ENCODE measurements at places on chromosomes 3 and 15.

DNA sequence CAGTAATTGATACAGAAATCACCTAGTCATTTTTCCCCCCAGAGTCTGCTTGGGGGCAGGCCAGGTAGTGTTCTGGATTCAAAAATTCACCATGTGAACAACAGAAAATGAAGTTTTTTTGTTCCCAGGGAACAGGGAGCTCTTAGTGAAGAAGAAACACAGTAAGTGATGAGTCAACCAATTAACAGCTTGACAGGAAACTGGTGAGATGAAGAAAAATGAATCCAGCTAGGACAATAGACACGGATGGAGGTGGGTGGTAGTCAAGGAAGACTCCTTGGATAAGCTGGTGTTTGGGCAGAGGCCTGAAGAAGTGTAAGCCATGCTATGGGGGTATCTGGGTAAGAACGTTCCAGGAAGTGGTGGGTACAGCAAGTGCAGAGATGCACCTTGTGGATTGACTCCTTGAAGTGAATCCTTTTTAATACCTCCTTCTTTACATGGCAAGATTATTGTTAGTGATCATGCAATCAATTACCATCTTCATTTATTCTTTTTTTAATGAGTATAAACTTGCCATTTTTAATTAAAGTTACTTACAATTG lies 339.9 kb upstream of the RGMA start:
- DNase-seq = no peak

DNA sequence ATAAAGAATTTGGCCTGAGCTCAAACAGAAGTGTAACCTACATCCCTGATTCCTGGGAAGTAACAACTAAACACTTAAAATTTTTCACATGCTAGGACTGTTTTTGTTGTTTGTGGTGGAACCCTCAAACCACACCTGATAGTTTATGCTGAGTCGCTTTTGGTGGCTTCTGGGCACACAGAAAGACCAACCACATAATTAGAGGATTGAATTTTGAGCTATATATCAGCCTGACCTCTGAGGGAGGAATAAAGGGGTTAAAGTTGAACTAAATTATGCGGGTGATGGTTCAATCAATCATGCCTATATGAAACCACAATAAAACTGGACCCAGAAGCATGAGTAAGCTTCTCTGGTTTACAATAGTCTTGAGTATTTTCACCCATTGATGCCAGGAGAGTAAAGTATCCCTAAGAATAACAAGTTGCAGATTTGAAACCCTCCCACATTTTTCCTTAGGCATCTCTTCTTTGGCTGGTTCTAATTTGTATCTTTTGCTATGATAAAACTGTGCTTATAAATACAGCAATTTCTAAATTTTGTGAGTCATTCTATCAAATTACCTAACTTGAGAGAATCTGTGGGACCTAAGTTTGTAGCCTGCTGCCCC lies 1304.5 kb upstream of the GBE1 start:
- DNase-seq = no peak

DNA sequence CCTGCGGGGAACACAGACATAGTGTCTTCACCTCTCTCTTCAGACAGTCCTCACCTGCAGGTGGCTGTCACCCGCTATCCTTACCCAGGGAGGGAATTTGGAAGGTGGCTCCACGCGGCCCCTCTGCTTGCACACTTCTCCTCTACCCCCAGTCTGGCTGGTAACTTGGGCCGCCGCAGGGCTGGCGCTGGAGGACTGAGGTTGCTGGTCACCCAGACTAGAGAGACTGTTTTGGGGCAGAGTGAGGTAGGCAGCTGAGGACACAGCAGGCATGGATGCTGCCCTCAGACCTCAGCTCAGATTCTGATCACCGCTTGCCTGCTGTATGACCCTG lies 12.6 kb upstream of the IQSEC1 start:
- DNase-seq = no peak

DNA sequence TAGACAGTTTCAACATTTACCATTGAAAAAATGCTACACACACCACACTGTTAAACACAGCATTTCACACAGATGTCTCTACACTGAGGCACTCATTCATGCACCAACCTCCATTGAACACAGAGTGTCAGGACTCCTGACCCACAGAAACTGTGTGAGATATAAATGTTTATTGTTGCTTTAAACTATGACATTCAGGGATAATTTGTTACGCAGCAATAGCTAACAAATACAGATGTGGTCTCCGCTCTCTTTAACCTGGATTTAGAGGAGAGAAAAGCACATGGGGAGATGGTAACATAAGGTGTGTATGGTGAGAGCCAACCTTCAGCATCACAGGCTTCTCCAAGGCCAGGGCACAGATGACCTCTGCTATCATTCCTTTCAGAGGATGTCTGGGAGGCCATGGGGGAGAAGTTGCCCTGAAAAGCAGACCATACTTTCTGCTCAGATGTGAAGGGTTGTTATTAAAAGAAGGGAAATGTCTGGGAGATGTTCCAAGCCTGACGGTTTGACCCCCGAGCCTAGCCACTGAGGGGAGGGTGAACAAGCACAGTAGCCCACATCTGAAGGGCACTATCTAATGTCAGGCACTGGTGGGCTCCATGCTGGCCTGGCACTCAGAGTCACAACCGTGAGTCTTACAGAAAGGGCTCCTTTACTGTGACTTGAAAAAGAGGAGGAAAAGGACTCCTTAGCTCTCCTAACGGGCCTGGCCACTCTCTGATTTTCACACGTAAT lies 284.5 kb upstream of the TLE3 start:
- no peak for DNase-seq

DNA sequence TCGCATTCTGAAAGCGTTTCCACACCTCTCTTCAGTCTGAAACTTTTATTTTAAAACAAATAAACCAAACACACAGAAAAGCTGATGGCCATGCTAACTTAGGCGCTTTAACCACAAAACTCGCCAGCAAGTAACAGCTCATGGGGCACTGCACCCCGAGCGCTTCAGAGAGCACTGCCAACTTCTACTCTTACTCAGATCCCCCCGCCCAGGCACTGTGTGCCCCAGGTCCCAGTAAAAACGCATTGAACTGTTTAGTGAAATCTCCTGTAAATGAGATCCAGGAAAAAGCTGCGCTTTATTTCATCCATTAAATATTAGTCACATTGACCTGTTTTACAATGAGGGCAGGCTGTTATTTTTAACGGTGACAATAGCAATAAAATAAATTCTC lies 99.7 kb downstream of the LRIG1 start:
- DNase-seq = no peak

GRCh38 chr3:197001972-197002700 lies 27.5 kb downstream of the MELTF start:
- no peak for DNase-seq

DNA sequence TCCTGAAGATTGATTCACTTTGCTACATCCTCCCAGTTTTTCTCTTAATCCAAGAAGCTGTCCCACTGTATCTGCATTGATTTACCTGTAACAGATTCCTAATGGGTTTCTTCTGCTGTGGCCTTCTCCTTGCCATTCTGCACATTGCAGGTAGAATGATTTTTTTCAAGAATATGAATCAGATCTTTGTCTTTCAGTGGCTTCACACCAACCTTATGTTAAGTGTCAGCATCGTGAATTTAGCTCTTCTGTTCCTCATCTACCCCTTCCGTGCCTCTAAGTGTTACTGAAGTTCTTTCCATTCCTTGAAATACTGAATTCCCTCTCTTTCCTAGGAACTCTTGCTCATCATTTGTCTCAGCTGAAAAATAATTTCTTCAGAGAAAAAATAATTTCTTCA lies 7.5 kb downstream of the SENP5 start:
- DNase-seq = no peak

DNA sequence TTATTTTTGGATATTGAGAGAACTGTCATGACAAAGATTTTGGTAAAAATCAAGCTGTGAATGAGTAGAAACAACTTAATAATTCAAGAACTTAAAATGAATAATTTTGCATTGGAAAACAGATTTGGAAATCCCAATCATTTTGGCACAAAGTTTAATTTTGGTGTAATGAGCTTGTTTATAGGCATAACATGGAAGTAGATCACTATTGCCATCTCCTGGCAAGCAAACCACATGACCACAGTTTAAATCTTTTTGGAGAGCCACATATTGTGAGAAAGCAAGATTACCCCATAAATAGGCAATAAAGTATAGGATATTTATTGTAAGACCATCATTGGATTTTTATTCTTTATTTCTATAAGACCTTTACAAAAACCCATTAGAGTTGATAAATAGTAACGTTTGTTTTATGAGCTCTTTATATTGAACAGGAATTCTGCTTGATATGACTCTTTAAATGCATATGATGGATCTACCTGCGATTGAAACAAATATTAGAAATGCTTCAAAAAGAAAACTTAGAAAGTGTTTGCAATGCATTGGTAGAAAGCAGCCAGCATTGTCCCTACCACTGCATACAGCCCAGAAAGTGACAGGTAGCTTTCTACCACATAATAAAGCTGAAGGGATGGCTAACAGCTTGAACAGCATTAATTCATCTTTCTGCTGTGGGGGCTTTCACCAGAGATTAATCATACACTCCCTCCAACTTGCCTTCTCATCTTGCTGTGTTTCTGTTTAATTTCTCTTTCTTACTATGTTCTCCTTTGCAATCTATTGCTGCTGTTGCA lies 766.8 kb downstream of the TBL1XR1 start:
- no peak for DNase-seq

DNA sequence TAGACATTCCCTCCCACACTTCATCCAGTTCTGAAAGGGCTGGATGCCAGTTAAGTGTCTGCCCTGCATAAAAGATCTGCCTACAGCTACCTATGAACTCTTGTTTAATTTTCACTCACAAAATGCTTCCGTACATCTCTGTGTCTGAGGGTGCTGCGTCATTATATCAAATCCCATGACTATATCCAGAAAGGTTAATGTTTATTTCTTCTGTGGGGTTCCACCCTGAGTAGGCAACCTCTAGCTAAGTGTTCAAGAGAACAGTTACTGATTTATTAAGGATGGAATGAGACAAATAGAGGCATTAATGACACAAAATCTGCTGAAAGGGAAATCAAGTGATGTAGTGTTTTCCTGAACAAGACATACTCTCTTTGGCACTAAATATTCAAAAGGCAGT lies 220.2 kb downstream of the MTHFS start:
- DNase-seq = no peak

GRCh38 chr3:49721896-49722781 lies 1.6 kb downstream of the GMPPB start:
- DNase-seq = no peak

GRCh38 chr3:148008591-148008990 lies 599.4 kb downstream of the ZIC1 start:
- no peak for DNase-seq

GRCh38 chr3:171311784-171312183 lies 148.4 kb downstream of the TNIK start:
- DNase-seq = no peak

DNA sequence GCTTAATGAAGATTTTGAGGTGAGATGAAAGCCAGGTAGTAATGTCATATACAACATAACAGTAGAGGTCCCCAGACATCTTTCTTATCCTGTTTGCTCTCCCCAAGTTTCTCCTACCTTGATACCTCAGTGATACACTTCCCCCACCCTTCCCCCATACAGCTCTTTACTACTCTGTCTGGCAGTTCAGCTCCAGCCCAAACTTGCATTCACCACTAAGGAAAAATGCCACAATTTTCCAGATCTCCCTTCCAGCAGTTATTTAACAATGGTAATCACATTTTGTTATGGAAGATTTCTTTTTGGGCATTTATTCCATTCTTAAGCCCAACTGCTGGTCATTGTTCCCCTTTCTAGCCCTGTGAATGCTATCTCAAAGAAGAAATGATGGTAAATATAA lies 34.9 kb upstream of the ITGA11 start:
- DNase-seq = no peak

GRCh38 chr15:85430406-85431204 lies 50.2 kb downstream of the AKAP13 start:
- DNase-seq = no peak

DNA sequence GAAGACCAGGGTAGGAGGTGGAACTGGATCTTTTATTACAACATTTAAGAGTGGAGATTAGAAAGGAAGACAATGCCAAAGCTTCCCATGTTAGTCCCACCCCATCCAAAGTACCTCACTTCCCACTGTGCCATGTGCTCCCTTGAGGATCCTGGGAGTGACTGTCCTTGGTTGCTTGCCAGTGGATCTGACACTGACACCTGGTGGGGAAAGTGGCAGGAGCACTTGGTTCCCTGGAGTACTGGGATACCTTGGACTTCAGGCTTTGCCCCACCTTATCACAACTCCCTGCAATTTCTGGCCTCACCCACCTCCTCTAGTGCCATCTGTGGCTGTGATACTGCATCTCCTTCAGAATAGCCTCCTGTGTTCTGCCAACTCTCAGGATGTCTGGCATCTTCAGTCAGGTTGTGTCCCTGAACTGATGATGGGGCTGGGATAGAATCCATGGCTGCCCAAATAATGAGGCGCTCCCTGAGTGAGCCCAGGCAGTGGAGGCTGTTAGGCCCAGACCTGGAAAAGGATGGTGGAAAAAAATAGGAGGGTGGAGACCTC lies 1.3 kb downstream of the ELL3 start:
- no peak for DNase-seq

GRCh38 chr15:80801891-80802680 lies 22.9 kb downstream of the CEMIP start:
- DNase-seq = no peak

GRCh38 chr3:64872345-64872744 lies 184.5 kb upstream of the ADAMTS9 start:
- no peak for DNase-seq

DNA sequence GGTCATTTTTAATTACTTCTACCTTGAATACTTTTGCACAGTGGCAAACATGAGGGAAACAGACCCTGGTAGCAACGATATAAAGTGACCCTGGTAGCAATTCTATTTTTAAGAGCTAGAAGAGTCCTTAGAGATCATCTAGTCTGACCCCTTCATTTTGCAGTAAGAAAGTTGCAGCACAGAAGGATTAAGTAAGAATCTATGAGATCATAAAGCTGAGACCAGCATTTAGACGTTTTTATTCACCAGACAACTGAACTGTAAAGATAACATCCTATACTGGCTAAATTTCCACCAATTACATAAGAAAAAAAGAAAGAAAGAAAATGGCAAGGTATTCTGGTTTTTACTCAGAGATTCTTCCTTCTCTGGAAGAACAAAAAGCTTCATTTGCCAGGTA lies 49.9 kb downstream of the LRRFIP2 start:
- DNase-seq = no peak

GRCh38 chr3:135383301-135383700 lies 582.2 kb upstream of the PPP2R3A start:
- DNase-seq = no peak

GRCh38 chr15:50250760-50251394 lies 14.6 kb downstream of the HDC start:
- no peak for DNase-seq

GRCh38 chr3:193573403-193574191 lies 18.9 kb upstream of the ATP13A4 start:
- no peak for DNase-seq

- DNase-seq = no peak
These were observed 230.6 kb upstream of the PEX5L start for GRCh38 chr3:180267202-180267843.

All from T-cell (primary cell).